ENCODE measurements at places on chromosomes 2 and 18.

DNA sequence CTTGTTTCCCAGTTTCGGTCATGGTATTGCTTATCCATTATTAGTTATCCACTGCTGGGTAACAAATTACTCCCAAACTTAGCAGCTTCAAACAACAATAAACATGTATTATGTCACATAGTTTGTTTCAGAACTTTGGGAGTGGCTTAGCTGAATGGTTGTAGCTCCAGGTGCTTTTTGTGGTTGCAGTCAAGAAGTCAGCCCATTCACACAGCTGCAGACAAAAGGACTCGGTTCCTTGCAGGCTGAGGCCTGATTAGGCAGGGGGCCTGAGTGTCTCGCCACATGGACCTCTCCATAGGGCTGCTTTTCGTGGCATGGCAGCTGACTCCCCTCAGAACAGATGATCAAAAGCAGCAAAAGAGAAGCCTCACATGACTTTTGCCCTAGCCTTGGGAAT lies 58.2 kb upstream of the ITGA4 start:
- DNase-seq: no peak

- no peak for DNase-seq
Observed at GRCh38 chr2:195164930-195165329, 492.1 kb upstream of the SLC39A10 start.

DNA sequence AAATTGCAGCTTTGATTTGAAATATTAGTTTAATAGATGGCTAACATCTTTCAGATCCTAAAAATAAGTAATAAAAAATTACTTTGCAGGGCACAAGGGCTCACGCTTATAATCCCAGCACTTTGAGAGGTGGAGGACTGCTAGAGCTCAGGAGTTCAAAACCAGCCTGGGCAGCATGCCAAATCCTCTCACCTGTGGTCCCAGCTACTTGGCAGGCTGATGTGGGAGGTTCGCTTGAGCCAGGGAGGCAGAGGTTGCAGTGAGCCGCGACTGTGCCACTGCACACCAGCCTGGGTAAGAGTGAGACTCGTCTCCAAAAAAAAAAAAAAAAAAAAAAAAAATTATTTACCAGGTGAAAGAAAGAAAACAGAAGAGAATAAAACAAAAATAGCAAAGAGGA lies 449.8 kb downstream of the NRXN1 start:
- no peak for DNase-seq

DNA sequence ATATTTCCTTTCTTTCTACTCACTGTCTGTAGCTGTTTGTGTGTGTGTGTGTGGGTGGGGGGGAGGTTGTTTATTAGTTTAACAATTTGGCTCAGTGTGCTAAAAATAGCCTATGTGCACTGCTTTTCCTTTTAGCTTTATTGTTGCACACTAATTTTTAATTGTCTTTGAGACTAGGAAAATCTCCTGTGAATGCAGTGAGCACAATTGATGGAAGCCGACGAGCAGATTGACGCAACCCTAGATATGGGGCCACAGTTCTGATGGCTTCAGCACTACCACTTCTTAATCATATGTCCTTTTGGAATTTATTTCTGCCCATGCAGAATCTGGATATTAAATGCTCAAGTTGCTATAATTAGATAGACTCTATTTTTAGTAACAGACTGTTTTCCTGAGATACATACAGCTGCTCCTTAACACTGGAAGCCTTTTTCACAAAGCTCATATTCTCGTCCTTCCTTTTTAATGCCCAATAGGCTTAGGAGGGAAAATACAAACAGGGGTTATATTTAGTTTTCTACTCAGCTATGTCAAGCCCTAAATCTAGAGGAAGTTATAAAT lies 109.1 kb downstream of the IRS1 start:
- DNase-seq: no peak

DNA sequence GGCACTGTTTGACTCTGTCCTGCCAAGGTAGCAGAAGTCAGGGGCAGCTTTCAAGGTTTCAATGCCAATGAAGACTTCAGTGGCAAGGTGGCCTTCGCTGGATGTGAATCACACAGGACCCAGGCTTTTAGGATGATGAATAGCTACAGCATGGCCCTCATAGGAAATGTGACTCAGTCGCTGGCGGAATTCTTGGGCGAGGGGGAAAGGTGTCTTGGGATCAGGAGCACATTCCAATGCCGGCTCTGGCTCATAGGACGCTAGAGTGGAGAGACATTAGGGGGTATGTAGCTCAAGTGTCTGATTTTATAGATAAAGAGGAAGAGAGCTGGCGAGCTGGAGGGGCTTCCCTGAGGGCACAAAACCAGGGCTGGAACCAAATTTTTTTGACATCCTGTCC lies 68.6 kb downstream of the SMIM21 start:
- DNase-seq: no peak

GRCh38 chr18:41436772-41437171 lies 518.3 kb upstream of the PIK3C3 start:
- no peak for DNase-seq

GRCh38 chr18:33469699-33470098 lies 29.2 kb upstream of the CCDC178 start:
- no peak for DNase-seq

DNA sequence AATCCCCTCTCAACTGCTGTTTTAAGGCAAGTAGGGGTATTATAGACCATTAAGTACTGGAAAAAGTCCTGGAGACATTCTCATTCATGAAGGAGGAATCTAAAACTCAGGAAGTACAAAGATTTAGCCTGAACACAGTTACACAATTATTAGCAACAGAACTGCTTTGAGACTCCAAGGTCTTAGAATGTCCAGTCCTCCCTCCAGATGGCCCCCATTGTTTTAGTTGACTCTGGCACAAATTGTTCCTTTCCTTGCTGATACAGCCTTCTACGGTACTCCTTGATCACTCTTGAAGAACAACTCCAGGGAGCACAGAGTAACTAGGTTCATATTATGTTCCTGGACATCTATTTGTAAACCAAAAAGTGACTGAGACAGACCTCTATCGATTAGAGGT lies 210.1 kb upstream of the RND3 start:
- DNase-seq: no peak

GRCh38 chr18:75068682-75069435 lies 140.1 kb downstream of the PTGR3 start:
- DNase-seq: no peak

DNA sequence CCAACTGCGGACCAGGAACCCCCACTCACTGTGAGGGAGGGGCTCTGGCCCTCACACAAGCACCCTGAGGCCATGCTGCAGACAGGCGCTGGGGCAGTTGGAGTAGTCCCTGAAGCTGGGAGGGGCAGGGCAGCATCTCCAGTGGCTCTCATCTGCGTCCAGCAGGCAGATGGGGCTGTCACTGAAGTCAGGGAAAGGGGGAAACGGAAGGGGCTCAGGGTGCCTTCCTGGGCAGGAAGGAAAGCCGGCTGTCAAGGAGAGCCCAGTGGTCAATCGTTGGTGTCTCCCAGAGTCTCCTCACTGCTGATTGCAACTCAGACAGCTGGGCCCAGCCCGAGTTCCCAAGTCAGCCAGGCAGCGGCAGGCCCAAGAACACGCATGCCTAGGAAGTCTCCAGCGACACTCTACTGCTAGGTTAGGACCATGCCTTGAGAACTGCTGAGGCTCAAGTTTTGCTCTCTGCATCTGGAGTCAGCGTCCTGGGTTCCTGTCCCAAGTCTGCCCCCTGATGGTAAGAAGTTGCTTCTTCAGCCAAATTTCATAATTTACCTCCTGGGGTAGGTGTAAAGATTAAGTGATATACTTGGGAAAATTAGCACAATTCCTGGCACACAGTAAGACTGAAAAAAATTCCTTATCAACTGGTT lies 27.4 kb upstream of the NMUR1 start:
- peak; percentile 79 for DNase-seq

GRCh38 chr2:40256649-40257048 lies 195.2 kb downstream of the SLC8A1 start:
- DNase-seq: peak; percentile 32

- no peak for DNase-seq
Observed at GRCh38 chr2:1907849-1908533, 163.7 kb upstream of the PXDN start.

DNA sequence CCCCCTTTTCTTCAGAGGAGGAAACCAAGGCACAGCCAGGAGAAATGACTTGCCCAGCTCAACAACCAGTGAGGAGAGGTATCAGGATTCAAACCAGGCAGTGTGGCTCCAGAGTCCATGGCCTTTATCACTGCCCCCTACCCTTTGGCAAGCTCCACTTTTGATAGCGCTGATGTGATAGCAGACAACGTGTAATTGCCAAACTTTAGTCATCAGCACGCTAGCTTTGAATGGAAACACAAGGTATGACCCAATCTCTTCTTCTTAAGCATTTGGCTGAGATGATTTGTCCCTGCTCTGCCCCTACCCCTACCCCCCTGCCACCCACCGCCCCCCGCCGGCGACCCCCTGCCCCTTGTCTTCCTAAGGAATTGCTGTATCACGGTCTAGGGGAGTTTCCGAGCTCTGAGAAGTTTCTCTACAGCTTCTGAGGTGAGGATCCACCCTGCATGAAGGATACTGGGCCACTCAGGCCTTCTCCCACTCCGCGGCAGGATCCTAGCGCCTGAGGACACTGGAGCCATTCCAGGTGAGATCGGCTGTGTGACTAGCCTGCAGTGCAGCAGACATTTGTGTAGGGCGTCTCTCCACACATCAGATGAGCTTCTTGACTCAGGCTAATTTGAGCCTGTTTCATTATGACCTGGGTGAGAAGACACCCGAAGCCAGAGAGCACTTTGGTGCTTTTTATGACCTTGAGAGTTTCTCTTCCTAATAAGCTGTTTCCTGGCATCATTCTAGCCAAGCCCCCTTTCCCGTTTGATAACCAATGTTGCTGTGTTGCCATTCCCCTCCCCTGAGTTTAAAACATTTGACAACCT lies 75.1 kb upstream of the MAP4K4 start:
- DNase-seq: no peak

- DNase-seq: no peak
Observed at GRCh38 chr18:9008200-9008708, 94.2 kb upstream of the NDUFV2 start.
